Caco-2 (cell line): ENCODE measurements at places on chromosomes 11 and 22. TPM values are rescaled to one million over a fixed set of nuclear protein-coding genes. Genes with fewer than 3 reads are reported as not detected.

The OR4C5 gene
- total RNA-seq, result not detected in 2 replicates

The MPPED2 gene
- total RNA-seq, result not detected in 2 replicates

The OR52E2 gene
- not detected in 2 replicates for total RNA-seq

The TMEM86A gene
- 0.19 and 0.25 TPM in 2 replicates for total RNA-seq

The PMM1 gene
- total RNA-seq, result 27.8 and 29.6 TPM in 2 replicates

The TNNI2 gene
- total RNA-seq, result 5.7 and 8.6 TPM in 2 replicates

The SCUBE1 gene
- total RNA-seq, result not detected in 2 replicates

The KLHL35 gene
- 46.0 and 51.4 TPM in 2 replicates for total RNA-seq

The RFPL1 gene
- not detected in 2 replicates for total RNA-seq

The PHF21B gene
- total RNA-seq, result 0.98 TPM in 1 of 2 replicates, not detected in the other

The FLRT1 gene
- 0.14 and 0.39 TPM in 2 replicates for total RNA-seq

The ZNF214 gene
- total RNA-seq, result 0.16 and 0.70 TPM in 2 replicates

The MS4A4A gene
- total RNA-seq, result not detected in 2 replicates

The SAA2 gene
- total RNA-seq, result not detected in 2 replicates

The DUSP8 gene
- total RNA-seq, result 7.7 and 12.1 TPM in 2 replicates

The PAX6 gene
- 0.43 and 0.74 TPM in 2 replicates for total RNA-seq

The C1QTNF5 gene
- total RNA-seq, result 0.56 and 1.2 TPM in 2 replicates

The RFPL3 gene
- total RNA-seq, result not detected in 2 replicates

The TNNT3 gene
- 0.88 and 2.8 TPM in 2 replicates for total RNA-seq

The ZNF202 gene
- total RNA-seq, result 25.5 and 27.9 TPM in 2 replicates

The JAML gene
- total RNA-seq, result 8.9 and 12.0 TPM in 2 replicates

The CD59 gene
- total RNA-seq, result 149 and 152 TPM in 2 replicates

The KCNJ11 gene
- total RNA-seq, result 2.3 and 3.4 TPM in 2 replicates

The MYBPC3 gene
- not detected in 2 replicates for total RNA-seq

The LDHAL6A gene
- 0.51 and 0.59 TPM in 2 replicates for total RNA-seq

The LRRN4CL gene
- total RNA-seq, result 0.35 and 0.64 TPM in 2 replicates

The ZMAT5 gene
- 13.0 and 19.7 TPM in 2 replicates for total RNA-seq

The P2RY2 gene
- 10.4 and 11.4 TPM in 2 replicates for total RNA-seq

The C11orf87 gene
- total RNA-seq, result not detected in 2 replicates

The MUC5AC gene
- 0.25 and 0.28 TPM in 2 replicates for total RNA-seq

The MB gene
- 0.28 and 0.77 TPM in 2 replicates for total RNA-seq

The DRD2 gene
- total RNA-seq, result 13.9 and 17.6 TPM in 2 replicates

The ANO1 gene
- total RNA-seq, result 5.8 and 8.4 TPM in 2 replicates

The SPON1 gene
- total RNA-seq, result 41.4 and 46.9 TPM in 2 replicates

The OR51E2 gene
- not detected in 2 replicates for total RNA-seq

The OR51E1 gene
- total RNA-seq, result not detected in 2 replicates

The OR2AT4 gene
- not detected in 2 replicates for total RNA-seq

The EPS8L2 gene
- 203 and 224 TPM in 2 replicates for total RNA-seq

The SLC22A8 gene
- not detected in 2 replicates for total RNA-seq

The IFITM1 gene
- 3.0 and 3.2 TPM in 2 replicates for total RNA-seq

The GSTT4 gene
- total RNA-seq, result 0.16 TPM in 1 of 2 replicates, not detected in the other

The MYO7A gene
- total RNA-seq, result 8.9 and 10.2 TPM in 2 replicates

The TEX54 gene
- total RNA-seq, result 0.95 TPM in 1 of 2 replicates, not detected in the other

The HBE1 gene
- not detected in 2 replicates for total RNA-seq

The TSGA10IP gene
- total RNA-seq, result 0.79 TPM in 1 of 2 replicates, not detected in the other

The KRTAP5-8 gene
- total RNA-seq, result not detected in 2 replicates
